ENCODE measurements at places on chromosomes 2 and 18.
A peak's percentile ranks its signal among the peaks of the same experiment; 100 is the strongest.

GRCh38 chr2:117523267-117523666 lies 291.2 kb upstream of the DDX18 start:
- no peak for DNase-seq

DNA sequence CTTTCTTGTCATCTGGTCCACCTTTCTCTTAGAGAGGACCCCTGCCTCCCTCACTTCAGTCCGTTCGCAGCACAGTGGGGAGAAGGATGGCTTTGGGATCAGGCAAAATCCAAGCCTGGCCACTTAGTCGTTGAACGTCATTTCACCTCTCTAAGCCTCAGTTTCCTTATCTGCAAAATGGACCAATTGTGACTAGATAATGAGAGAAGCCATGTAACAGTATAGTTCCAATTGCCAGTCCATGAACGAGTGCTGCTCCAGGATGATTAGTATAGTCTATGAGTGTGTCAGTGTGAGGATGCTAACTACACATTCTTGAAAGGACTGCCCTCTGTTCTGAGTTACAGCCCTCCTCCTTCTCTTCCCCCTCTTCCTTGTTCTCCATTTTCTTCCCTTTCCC lies 1.1 kb downstream of the INHA start:
- DNase-seq: no peak

GRCh38 chr18:75208155-75208835 lies 644 bp downstream of the PTGR3 start:
- peak; percentile 10 for DNase-seq

DNA sequence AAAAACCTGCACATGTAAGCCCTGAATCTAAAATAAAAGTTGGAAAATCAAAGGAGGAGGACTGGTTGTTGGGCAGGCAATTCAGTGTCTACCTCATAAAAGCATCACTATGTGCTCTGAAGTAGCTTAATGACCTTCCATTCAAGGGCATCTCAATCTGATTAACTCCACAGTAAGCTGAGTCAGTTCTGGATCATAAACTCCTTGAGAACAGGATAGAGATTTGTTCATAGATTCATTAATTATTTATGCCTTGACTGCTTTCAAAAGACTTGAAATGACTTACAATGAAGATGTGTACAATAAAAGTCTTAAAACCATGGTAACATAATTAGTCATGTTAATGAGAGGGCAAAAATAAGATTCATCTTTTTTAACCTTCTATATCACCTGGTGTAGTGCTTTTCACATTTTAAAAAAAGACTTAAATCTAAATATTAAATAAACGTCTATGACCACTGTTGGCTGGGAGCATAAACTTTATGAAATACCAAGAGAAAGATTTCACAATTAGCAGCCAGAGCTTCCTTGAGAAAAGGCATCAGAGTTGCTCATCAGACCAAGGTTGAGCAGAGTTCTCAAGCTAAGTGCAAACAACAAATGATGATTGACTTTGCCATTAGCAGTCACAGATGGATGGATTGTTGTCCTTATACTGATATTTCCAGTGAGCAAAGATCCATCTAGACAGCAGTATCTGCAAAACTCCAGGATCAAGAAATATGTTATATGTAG lies 237.3 kb upstream of the THUMPD2 start:
- no peak for DNase-seq
